Large intestine (tissue), 12 donors: ENCODE measurements at places on chromosomes 2 and 18.

DNA sequence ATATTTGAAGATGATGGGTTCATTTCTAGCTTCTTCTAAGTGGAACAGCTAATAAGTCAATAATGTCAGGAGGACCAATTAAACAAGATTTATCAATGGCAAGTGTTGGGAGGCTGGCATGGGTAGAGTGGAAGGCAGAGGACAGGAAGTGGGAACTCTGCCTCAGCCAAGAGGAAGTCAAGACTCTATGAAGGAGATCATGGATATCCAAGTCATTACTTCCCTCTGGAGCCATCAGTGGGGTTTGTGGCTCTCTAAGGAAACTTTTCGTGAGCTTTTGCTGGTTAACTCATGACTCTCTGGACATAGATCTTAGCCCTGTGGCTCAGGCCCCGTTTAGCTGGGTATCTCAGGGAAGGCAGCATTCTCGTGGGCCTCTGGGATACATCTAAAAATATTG, 410.4 kb upstream of the ID2 start:
- no peak for DNase-seq

GRCh38 chr2:106130251-106130998, 63.7 kb downstream of the UXS1 start:
- peak; percentile 16 for DNase-seq

GRCh38 chr2:175195012-175195411, 13.5 kb upstream of the ATP5MC3 start:
- no peak for DNase-seq

DNA sequence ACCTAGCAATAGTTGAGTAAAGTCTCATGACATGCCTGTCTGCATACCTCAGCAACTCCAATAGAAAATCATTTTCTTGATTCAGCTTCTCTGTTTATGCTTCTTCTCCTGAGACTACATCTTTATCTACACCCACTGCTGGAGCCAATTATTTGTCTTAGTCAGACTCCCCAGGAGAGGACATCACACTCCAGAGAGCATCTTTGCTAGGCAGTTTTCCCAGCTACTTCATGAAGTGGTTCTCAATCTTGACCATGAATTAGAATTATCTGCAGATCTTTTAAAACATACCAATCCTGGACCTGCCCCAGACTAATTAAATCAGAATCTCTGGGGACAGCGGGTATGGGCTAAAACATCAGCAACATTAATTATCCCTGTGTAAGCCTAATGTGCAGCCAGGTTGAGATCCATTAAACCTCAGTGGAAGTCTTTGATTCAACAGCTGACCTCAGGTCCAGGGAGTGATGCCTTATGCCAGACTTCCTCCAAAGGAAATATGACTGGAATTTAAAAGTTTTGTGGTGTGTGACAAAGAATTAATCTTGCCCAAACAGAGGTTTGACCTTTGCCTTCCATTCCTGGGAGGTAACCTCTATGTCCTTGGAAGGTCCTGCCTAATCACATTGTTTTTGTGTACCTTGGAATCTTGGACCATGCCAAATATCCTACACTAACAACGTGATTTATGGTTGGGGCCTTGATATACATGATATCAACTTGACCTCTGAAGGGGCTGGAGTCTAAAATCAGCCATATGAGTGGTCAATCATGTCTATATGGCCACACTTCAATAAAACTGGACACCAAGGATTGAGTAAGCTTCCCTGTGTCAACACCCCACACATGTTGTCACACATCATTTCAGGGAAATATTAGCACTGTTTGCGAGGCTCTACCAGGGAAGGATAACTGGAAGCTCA, 99.3 kb upstream of the DNAJC10 start:
- DNase-seq = no peak

DNA sequence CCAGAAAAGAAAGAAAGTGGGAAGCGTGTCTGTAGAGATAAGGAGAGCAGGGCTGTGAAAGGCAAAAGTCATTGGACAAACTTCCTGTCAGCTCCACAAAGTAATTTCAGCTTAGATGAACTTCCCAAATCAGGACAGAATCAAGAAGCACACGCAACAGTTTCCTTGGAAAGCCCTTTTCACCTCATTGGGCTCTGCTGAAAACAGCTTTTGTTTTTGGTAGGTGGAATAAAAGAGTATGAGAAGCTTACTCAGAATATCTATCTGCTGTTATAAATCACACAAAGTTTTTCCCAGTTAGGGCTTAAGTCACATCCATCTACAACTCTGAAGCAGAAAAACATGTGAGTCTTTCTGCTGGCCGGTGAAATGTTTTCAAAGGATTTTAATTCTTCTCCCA, 42.4 kb upstream of the EFEMP1 start:
- DNase-seq = peak; percentile 1

DNA sequence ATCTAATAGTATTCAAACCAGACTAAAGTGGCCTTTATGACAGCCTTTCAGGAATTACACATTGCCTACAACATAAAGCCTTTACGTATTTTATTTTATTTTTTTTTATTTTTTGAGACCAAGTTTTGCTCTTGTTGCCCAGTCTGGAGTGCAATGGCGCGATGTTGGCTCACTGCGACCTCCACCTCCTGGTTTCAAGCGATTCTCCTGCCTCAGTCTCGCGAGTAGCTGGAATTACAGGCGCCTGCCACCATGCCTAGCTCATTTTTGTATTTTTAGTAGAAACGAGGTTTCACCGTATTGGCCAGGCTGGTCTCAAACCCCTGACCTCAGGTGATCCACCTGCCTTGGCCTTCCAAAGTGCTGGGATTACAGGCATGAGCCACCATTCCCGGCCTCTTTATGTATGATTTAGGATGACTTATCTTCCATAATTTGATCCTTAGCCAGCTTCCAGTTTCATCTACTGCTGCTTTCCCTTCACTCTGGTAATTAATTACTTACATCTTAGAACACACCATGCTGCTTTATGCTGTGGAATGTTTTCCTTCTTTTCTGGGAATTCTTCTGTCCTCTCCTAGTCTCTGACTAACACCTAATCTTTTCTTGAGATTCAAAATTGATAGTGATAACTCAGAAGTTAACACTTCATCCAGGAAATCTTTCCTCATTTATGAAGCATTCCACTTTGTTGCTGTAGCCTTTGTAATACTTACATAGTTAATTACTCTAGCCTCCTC, 2.6 kb downstream of the USP14 start:
- DNase-seq = no peak

DNA sequence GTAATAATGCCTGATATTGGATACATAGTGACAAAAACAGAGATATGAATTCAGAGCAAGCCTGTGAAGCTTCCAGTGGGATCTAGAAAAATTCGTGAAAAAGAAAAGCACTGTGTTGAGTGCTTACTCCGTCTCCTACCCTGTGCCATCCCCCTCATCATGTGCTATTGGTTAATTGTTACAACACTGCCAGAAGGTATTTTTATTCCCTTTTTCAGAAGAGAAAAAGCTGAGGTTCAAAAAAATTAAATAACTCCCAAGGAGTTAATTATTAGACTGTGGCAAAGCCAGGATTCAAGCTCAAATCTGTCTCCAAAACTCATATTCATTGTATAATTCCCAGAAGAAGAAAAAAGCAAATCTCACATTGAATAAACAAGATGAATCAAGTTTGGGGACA, 735.5 kb upstream of the ACVR2A start:
- no peak for DNase-seq

GRCh38 chr2:203786549-203787351, 80.3 kb downstream of the CD28 start:
- DNase-seq = no peak

GRCh38 chr18:6661692-6662415, 67.7 kb upstream of the ARHGAP28 start:
- no peak for DNase-seq

GRCh38 chr2:10668402-10669012, 21.3 kb downstream of the NOL10 start:
- peak; percentile 52 for DNase-seq

GRCh38 chr2:54872780-54873179, 149.3 kb downstream of the EML6 start:
- no peak for DNase-seq

GRCh38 chr2:207472343-207473048, 57.3 kb upstream of the CREB1 start:
- no peak for DNase-seq

DNA sequence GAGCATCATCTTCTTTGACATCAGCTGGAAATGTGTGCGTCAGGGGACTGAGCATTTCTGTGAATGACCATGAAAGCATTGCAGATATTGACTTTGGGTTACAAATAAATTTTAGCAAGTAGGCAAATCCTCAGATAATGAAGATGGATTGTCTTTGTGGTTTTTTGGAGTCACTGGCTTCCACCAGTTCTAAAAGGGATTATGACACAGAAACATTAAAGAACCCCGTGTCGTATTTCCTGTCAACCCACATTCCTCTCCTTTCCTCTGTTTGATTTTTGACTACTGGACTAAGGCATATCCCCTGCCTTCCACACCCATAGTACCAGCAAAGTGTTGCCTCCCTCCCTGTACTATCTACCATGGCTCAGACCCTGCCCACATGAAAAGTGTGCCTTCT, 268.1 kb downstream of the MYO3B start:
- DNase-seq = no peak

- DNase-seq = no peak
Measured at GRCh38 chr2:170162271-170162632, 15.7 kb upstream of the MYO3B start.

- DNase-seq = no peak
Measured at GRCh38 chr2:6835467-6835866, 30.2 kb downstream of the CMPK2 start.

DNA sequence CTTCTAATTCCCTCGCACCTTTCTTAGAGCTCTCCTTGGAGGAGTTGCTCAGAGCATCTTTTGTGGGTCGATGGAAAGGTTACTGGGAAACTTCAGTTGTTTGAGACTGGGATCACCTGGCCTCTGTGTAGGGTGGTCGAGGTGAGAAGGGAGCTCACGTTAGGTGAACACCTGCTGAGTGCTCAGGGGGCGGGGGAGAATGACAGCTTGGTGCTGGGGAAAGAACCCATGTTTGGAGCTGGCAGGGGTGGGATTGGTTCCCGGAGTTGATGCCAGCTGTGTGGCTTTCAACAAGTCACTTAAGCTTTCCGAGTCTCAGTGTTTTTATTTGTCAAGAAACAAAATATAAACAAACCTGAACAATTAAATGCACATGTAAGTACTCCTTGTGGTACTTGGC, 122.3 kb downstream of the GLI2 start:
- DNase-seq = no peak

DNA sequence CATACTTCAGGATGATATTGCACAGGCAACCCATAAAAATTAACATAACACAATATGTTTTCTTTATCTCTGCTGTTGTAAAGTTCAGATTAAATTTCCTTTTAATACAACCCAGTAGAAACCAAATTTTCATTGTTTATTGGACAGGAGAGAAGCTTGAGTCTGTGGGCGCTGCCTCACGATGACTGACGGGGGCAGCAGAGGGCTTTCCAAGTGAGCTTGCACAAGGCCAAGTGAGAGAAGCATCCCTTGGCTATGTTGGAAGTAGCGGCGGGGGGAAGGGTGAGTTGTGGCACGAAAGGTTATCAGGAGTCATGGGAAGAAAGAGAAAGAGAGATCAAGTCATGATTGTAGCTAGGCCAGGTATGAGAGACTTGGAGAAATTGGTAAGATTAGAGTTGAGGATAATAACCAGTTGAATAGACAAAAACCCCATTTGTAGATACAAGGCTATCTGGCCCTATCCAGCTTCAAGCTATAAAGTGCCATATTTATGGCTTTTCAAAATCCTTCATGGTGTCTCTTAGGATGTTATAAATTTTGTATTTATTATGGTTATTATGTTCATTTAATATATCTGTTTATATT, 413.7 kb upstream of the FAM98A start:
- DNase-seq = peak; percentile 57

- DNase-seq = no peak
Measured at GRCh38 chr2:237556773-237557632, 9.4 kb upstream of the PRLH start.

DNA sequence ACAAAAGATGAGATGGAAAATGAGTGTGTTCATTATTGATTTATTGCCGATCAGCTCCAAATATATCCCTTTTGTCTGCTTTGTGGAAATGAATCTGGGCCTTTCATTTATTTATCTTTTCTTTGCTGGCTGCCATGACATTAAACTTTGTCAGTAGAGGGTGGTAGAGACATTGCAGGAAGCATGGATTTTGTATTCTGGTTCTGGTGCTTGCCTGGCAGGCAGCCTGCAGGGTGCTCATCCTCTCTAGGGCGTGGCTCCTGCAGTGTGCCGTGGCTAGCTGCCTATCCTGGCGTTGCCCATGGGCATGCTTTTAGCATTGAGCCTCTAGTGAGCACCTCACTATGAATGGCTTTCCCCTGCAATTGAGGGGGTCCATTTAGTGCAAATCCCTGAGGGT, 593.1 kb downstream of the RNF144A start:
- no peak for DNase-seq

DNA sequence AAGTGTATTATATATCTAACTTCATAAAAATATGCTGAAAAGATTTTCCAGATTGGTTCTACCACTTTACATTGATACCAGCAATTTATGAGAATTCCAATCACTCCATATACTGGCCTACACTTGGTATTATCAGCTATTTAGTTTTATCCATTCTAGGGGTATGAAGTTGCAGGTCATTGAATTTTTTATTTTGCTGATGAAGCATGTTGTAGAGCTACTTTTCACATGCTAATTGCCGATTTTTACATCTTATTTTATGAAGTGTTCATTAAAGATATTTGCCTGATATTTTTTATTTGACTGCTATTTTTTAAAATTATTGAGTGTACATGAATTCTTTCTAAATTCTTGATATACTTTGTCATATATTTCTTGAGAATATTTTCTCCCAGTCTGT, 542.1 kb downstream of the ADCYAP1 start:
- DNase-seq = no peak

- no peak for DNase-seq
Measured at GRCh38 chr2:188628989-188629752, 337.5 kb downstream of the GULP1 start.

DNA sequence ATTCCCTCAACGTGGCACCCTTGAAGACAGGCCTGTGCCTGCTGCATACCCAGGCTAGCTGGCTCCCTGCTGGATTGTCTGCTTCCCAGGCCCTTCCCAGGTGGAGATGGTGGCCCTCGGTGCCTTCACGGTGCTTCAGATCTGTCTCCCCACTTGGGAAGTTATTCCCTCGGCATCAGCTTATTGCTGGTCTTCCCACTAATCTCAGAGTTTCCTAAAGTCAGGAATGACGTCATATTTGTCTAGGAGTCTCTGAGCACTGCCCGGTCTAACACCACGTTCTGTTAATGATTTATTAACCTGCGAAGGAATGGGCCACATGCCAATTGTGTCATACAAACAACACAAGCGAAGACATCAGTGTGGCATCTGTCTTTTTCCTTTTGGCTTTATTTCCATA, 269.8 kb upstream of the ID2 start:
- DNase-seq = peak; percentile 96

GRCh38 chr2:212089873-212090272, 448.7 kb downstream of the ERBB4 start:
- no peak for DNase-seq

- no peak for DNase-seq
Measured at GRCh38 chr2:3460156-3460555, 59.2 kb downstream of the ADI1 start.

- no peak for DNase-seq
Measured at GRCh38 chr2:176581557-176582165, 312.4 kb downstream of the MTX2 start.

DNA sequence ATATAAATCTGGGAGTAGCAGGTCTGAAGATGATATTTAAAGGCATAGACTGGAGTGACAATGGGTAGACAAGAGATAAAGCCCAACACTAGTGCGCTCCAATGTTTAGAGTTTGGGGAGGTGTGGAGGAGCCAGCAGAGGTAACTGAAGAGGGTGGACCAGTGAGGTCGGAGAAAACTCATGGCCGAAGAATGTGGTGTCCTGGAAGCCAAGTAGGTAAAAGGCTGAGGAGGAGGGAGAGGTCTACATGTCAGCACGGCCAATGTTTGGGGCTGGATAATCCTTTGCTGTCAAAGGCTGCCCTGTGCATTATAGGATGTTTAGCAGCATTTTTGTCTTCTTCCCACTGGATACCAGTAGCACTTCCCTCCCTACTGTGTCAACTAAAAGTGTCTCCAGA, 78.8 kb upstream of the KCNE4 start:
- no peak for DNase-seq
